ENCODE measurements at places on chromosomes 12 and 14.

- DNase-seq, result no peak
Measured at GRCh38 chr12:93839064-93839463, 161.9 kb downstream of the CRADD start.

- no peak for DNase-seq
Measured at GRCh38 chr12:8572507-8572906, 31.8 kb upstream of the CLEC4E start.

- peak; percentile 80 for DNase-seq
Measured at GRCh38 chr14:74275241-74275841, 27.4 kb downstream of the ABCD4 start.

DNA sequence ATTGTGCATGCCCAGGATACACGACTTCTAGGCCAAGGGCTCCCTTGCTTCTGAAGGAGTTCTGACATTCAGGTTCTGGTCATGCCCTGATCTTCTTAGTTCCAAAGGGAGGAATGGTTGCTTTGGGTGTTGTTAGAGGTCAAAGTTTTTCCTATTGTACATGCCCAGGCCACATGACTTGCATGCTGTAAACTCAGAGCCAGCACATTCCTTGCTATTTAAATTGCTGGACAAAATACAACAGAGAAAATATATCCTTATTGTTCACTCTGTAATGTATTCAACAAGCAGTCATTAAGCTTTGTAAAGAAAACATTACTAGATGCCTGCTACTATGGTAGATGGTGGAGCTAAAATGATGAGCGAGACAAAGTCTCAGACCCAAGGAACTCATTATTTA lies 71.2 kb upstream of the COCH start:
- DNase-seq, result no peak

DNA sequence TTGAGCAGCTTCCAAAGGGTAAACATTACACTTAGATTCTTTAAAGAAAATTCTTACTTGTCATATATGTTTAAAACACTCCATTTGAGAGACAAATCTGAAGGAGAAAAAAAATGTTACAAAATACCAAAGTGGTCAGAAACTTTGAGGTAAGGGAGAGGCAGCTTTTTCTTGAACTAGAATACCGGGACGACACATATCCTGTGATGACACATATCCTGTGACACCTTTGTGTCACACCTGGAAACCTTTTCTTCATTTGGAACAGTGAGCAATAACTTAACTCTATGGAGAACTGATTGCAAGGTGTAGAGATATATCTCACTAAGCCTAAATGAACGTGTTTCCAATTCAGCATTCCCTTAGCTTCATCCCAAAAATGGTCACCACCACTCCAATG lies 4.6 kb upstream of the GRIN2B start:
- DNase-seq, result no peak

DNA sequence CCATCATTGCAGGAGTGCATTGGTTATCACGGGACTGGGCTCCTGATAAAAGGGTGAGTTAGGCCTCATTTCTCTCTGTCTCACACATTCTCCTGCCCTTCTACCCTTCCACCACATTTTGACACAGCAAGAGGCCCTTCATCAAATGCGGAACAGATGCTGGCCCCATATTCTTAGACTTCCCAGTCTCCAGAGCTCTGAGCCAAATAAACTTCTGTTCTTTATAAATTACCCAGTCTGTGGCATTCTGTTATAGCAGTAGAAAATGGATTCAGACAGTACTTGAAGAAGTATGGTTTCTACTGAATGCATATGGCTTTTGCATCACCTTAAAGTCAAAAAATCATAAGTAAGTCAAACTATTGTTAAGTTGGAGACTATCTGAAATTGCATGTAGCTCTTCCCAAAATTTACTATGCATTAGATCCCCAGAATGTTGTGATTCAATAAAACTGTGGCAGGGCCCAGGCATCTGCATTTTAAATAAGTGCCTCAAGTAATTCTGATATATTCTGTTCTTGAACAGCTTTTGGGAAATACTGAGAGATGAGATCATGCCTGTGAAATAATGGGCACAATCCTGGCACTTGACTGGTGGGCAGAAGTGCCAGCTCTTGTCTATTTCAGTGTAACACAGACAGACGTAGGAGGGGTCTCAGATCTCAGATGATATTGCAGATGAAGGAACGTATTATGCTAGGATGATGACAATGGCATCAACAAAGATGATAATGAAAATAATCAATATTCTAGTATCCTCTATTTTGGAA lies 68.2 kb downstream of the E2F7 start:
- DNase-seq, result no peak

- DNase-seq, result no peak
Measured at GRCh38 chr12:72612171-72612570, 340.0 kb downstream of the TRHDE start.

DNA sequence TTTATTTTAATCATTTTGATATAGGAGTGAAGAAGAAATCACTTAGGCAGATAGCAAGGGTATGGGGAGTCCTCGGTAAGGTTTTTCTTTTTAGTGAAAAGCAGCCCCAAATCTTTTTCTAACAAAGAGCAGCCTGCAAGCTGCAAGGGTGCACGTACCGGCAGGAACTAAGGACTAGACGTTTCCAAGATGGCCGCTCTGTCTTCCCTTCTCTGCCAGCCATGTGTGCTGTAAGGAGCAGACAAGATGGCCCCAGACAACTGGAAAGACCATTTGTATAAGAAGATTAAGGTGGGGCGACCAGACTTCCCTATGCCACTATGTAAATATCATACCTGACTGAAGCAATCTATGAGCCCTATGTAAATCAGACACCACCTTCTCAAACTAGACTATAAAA lies 79.6 kb downstream of the TXNDC16 start:
- no peak for DNase-seq

GRCh38 chr14:61973981-61974380 lies 211.8 kb downstream of the SNAPC1 start:
- peak; percentile 29 for DNase-seq

DNA sequence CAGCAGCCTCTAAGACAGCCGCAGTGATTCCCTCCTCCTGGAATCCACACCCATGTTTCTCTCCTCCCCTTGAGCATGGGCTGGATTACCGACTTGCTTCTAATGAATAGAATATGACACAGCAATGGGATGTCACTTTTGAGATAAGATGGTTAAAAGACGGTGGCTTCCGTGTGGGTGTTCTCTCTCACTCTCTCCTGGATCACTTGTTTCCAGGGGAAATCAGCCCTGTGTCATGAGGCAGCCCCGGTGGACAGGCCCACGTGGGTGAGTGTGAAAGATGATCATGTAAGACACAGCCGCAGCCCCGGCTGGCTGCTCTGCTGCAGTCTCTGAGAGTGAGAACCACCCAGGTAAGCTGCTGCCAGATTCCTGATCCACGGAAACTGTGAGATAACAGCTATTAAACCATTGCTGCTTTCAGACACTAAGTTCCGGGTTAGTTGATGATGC lies 10.7 kb downstream of the MOAP1 start:
- DNase-seq, result no peak

GRCh38 chr14:105063056-105063455 lies 2.2 kb downstream of the GPR132 start:
- DNase-seq, result no peak

DNA sequence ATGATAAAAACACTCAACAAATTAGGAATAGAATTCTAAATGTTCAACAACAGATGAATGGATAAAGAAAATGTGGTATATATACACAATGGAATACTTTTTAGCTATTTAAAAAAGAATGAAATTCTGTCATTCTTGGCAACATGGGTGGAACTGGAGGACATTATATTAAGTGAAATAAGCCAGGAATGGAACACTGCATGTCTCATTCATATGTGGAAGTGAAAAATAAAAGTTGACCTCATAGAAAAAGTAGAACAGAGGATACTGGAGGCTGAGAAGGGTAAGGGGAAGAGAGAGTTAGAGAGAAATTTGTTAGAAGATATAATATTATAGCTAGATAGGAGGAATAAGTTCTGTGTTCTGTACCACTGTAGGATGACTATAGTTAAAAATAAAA lies 35.8 kb upstream of the ZFP36L1 start:
- DNase-seq, result no peak

DNA sequence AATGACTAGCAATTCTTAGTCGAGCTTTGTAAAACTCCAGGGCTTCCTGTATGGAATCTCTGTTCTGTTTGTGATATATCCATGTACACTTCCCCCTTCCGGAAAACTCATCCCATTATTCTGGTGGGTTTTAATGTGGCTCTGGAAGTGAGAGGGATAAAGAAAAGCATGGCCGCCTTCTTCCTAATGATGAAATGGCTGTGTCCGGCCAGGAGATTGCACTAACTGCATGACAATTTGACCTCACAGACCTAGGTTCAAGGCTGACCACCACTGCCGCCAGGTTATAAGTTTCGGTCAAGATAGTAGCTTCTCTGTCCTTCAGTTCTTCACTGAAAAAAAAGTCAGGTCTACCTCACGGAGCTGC lies 41.0 kb upstream of the NPAS3 start:
- DNase-seq, result no peak

- DNase-seq, result no peak
Measured at GRCh38 chr14:99700379-99700778, 16.3 kb downstream of the CYP46A1 start.

DNA sequence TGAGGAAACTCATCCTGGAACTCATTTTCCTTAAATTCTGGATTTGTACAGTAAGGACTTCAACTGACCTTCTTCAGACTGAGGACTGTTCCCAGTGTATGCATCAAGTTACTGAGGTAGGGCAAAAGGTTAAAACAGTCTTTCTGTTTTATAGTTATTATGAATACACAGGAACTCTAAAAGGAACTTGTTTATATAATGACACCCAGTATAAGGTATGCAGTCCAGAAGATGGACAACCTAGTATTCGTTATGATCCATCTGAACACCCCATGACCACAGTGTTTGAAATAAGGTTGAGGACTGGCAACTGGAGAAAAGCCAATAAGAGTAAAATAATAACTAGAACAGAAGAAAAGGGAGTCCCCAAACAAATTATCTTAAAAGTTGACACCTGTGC lies 779.9 kb upstream of the TMEM132C start:
- DNase-seq, result no peak

- no peak for DNase-seq
Measured at GRCh38 chr12:13094367-13094766, 9.1 kb downstream of the GSG1 start.

- DNase-seq, result no peak
Measured at GRCh38 chr12:96183734-96184370, 10.3 kb upstream of the ELK3 start.

GRCh38 chr12:76055393-76055792 lies 23.8 kb upstream of the PHLDA1 start:
- DNase-seq, result no peak

GRCh38 chr14:20774258-20774824 lies 6.1 kb downstream of the EDDM3B start:
- DNase-seq, result no peak

DNA sequence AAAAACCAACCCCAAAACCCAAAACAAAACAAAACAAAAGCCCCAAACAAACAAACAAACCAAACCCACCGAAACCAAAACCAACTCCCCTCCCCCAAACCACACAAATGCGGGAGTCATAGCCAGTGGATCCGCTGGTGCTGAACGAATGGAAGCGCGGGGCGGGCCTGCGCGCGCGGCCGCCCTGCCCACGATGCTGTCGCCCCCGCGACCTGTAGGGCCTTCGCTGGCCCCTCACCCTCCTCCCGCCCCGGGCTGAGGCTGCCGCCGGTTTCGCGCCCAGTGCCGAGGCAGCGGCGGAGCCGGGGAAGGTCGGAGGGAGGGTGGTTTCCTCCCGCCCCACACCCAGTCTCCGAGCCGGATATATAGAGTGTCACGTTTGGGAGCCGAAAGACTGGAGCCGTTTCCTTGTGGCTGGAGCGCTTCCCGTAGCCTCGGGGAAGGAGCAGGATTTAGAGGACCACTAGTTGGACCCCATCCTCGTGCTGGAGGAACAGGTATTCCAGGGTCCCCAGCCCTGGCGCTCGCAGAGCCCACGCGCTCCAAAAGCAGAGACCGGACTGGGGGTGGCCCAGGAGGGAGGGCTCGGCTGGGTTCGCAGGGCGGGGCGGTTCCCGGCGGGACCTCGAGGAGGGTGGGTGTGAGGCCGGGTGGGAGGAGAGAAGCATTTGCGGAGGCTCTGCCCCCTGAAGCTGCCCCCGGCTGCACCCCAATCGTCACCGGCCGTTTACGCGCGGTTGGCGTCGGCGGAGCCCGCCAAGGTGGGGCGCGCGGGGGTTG lies at the start of gene FAR2:
Gene FAR2 (plus strand): TSS at position 368 of the 780 bp plus-strand sequence. CDS start 121,172 bp downstream, outside the sequence.
- no peak for DNase-seq

DNA sequence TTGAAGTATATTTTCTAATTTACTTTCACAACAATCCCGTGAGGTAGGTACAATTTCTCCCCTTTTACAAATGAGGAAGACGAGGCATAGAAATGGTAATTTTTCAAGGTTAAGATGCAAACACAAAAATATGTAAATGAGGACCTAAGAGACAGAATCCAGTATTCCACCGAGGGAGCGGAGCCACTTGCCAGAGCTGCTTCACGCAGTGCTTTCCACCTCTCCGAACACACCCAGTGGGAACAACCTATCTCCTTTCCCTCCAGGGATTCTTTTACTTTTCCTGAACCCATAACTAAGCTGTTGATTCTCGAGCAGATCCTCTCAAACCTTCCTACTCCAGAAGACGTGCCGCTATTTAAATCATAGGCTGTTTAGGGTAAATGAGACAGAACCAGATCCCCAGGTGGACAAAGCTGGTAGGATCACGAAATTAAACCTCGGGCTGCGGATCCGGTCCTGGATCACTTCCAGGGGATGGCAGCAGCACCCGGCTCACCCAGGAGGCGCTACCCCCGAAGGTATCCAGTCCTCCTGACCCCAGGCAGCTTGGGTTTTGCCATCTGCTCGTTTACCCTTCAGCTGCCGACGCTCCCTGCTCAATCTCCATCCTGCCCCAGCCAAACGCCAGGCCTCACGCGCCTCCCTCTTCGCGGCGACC lies 1.5 kb downstream of the DDHD1 start:
- DNase-seq, result no peak

GRCh38 chr12:80709811-80710726 lies 2.6 kb downstream of the MYF6 start:
- DNase-seq, result no peak

DNA sequence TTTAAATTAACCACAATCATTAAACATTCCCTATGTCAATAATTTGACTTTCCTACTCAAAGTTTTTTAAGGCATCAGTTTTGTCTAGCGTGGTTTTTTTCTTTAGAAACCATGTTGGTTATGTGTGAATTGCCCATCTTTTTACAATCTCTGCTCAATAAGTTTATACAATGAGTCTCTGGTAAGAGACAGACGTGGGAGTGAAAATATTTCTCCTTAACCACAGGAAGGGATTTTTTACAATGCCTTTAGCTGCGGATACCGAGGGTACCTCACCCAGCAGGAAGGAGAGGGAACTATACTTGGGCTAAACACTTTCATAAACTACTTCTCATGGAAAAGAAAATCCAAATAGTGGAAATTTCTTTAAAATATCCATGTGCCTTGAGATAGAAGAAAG lies 191.4 kb upstream of the BCL2L14 start:
- DNase-seq, result peak; percentile 28

- DNase-seq, result no peak
Measured at GRCh38 chr12:42923156-42923555, 333.6 kb upstream of the PRICKLE1 start.

- no peak for DNase-seq
Measured at GRCh38 chr12:47286676-47287075, 206.9 kb upstream of the AMIGO2 start.
